ENCODE measurements at places on chromosomes 4 and X.

DNA sequence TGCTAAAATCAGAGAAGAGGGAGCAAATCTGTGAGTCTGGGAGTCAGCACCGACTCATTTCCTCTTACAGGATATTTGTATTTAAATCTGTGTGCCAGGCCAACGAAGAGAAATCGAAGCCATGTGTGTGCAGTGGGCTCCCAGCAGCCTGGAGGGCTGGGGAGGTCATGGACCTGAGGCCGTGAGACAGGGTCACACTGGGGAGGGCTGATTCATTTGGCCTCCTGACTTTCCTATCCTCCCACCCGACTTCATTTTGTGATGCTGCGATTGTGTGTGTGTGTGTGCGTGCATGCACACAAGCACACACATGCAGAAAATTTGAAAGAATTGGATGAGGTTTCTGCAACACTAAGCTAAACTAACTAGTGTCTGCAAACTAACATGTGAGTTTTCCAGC lies 48.7 kb upstream of the STX18 start:
- no peak for DNase-seq

GRCh38 chr4:172740434-172740833 lies 428.2 kb upstream of the GALNT7 start:
- no peak for DNase-seq

DNA sequence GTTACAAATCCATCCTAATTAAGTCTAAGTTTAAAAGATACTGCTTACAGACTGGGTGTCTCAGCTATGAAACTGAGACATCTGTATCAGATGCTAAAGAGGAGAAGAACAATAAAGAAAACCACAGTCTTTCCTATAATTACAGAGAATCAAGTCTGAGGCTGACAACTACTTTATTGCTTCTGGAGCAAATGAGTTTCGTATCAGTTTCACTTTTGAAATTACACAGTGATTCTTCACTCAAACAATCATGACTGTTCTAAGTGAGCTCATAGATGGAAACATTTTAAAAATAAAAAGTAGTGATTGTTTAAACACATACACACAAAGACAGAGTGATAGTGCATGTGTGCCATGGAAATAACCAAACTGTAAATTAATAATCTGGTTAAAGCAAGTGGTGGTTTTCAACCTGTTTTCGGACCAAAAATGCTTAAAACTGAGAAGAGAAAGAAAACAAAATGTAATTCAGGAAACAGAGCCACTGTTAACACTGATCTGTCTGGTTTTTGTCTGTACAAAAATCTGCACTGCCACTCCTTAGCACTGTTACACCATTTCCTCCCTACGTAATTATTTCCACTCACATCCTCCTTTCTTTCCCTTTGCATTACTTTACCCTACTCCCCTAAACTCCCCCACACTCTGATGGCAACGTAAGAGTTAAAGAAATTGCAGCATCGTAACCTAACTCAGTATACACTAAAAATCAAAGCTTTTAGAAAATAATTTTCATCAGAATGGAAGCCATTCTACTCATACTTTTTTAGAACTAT lies 12.5 kb downstream of the RFC1 start:
- peak; percentile 71 for DNase-seq

DNA sequence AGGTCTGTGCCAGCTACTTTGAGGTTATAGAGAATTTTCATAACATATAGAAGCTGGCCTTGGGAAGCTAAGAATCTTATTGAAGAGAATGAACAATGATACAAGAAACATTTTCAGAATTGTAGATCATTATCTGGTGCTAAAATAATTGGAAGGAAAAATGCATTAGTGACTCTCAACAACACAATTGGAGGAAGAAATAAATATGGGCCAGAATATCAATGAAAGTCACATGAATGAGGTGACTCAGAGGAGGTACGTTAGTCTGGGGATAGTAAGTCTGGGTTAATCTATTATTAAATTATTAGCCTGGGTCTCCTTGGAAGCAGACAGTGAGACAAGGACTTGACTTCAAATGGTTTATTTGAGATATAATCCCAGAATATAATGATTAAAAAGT lies 529.3 kb upstream of the SLIT2 start:
- no peak for DNase-seq

GRCh38 chr4:147056940-147057610 lies 111.4 kb upstream of the TTC29 start:
- no peak for DNase-seq

DNA sequence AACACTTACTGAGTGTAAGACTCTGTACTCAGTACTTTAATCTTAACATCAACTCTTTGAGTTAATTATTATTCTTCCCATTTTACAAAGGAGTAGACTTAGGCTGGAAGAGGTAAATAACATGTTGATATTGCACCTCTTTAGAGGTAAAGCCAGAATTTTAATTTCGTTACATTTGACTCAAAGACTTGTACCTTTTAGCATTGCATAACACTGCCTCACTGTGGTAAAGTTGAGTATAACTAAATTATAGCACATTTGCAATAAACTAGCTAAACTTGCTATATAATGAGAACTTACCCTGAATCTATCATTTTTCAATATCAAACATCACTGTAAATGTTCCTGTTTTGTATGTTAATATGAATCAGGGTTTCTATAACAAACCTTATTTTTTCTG lies 218.5 kb downstream of the PRR32 start:
- peak; percentile 4 for DNase-seq

DNA sequence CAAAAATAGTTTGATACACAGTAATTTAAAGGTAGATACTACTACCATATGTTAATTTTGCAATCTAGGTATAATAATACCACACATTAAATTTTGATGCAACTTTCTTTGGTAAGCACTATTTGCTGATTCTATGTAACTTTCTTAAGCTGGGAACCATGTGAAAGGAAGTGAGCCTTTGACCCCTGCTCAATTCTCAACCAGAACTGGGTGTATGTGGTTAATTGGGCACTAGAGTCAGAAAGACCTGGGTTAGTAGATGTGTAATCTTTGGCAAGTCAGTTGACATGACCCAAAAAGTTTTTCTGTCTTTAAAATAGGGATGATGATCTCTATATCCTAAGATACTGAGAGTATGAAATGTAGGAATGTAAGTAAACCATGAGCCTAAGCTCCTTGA lies 22.4 kb downstream of the TLR2 start:
- no peak for DNase-seq

DNA sequence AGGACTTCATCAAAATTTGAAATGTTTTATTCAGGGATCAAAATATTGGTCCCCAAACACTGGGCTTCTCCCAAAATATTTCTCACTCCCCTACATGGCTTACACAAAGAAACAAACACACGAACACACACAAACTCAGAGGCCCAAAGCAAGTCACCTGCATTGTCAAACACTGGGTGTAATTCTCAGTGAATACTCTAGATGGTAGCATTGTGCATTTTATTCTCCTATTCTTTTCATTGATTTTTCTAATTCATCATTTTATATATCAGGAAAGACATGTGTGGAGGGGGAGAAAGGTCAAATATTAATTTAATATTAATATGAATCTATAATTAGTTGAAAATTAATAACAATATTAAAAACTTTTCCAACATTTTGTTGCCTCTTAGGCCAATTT lies 72.3 kb upstream of the TNMD start:
- DNase-seq: peak; percentile 51

DNA sequence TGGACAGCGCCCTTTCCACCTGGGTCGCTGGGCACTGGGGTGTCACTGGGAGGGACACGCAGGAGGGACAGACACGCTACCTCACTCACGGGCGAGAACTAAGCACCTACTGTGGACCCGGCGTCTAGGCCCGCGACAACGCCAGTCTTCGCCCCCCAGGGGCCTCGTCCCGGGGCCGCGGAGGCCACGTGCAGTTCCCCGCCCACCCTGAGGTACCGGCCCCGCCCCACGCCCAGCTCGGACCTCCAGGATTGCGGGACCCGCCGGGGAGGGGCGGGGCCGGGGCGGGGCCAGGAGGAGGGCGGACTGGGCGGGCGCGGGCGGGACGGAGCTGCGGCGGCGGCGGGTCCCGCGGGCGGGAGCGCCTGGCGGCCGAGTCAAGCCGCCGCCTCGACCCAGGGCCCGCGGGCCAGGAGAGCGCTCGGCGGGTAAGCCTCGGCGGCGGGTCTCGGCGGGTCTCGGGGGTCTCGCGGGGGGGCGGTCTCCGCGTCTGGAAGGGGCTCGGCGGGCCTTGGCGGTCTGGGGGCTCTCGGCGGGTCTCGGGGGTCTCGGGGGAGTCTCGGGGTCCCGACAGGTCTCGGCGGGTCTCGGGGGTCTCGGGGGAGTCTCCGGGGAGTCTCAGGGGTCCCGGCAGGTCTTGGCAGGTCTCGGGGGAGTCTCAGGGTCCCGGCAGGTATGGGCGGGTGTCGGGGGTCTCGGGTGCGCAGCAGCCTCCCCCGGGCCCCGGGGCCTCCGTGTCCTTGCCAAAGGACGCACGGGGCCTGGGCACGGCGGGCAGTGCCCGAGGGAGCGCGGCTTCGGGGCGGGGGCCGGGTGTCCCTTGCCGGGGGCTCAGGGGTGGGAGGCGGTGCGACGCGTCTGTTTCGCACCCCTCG lies at the start of gene SH3BP2:
TSS of gene SH3BP2 (plus strand) at position 375 of the 875 bp plus-strand sequence. CDS start 27,533 bp downstream, outside the sequence.
- DNase-seq: peak; percentile 76

- no peak for DNase-seq
Observed at GRCh38 chrX:115912372-115912897, 258.1 kb upstream of the AGTR2 start.

- DNase-seq: no peak
Observed at GRCh38 chr4:170849969-170850368, 760.2 kb upstream of the AADAT start.

DNA sequence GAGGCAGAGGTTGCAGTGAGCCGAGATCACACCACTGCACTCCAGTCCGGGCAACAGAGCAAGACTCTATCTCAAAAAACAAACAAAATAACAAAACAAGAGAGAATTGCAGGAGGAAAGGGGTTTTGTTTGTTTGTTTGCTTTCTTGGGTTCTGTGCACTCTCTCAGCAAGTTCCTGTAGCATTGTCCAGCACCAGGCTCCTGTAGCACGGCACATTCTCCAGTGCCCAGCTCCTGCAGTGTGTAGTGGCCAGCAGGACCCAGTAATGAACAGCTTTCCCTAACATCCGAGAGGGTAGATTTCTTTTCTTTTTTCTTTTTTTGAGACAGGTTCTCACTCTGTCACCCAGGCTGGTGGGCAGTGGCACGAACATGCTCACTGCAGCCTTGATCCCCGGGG lies 60.5 kb upstream of the USP9X start:
- no peak for DNase-seq
